A673 (cell line): ENCODE measurements at places on chromosomes 16 and 17.

DNA sequence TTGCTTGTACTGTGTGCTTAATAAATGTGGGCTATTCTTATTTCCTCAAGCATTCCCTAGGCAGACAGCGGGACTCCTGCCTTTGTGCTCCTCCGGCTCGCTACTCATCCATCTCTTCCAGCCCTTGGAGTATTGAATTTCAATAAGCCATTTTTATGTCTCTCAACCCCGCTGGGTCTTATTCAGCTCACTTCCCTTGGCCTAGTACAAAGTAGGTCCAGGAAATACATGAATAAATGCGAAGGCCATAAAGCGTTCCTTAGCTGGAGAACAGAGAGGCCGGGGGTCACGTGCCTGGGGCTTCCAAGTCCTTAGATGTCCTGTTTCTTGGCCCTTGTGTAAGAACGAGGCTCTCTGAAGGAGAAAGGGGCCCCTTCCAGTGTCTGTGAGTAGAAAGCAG, 236.7 kb upstream of the ASIC2 start:
- H3K36me3 ChIP-seq = no peaks in the 10 kb centered on the region
- H3K27me3 ChIP-seq = no peaks in the 10 kb centered on the region
- H3K4me1 ChIP-seq = no peaks in the 10 kb centered on the region
- H3K27ac ChIP-seq = no peak overlapping the region

DNA sequence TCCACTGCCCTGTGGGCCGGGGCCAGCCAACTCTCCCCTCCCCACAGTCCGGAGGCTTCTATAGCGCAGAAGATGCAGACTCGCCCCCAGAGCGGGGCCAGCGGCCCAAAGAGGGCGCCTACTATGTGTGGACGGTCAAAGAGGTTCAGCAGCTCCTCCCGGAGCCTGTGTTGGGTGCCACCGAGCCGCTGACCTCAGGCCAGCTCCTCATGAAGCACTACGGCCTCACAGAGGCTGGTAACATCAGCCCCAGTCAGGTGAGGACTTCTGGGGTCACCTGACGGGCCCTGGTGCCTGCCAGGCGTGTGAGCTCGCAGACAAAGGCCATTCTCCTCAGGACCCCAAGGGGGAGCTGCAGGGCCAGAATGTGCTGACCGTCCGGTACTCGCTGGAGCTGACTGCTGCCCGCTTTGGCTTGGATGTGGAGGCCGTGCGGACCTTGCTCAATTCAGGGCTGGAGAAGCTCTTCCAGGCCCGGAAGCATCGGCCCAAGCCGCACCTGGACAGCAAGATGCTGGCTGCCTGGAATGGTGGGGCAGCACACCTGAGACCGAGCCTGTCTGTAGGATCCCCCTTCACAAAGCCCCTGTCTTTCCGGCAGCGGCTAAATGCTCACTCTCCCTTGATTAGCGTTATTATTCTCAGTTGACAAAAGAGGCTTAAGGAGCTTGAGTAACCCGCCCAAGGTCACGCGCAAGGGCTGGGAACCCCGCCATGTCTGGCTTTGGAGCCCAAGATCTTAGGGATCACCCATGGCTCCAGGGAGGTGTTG, 3.9 kb downstream of the SPATA20 start:
- peak; percentile 67 for DNase-seq
- no peaks in the 10 kb centered on the region for H3K27me3 ChIP-seq
- no peaks in the 10 kb centered on the region for H3K36me3 ChIP-seq

DNA sequence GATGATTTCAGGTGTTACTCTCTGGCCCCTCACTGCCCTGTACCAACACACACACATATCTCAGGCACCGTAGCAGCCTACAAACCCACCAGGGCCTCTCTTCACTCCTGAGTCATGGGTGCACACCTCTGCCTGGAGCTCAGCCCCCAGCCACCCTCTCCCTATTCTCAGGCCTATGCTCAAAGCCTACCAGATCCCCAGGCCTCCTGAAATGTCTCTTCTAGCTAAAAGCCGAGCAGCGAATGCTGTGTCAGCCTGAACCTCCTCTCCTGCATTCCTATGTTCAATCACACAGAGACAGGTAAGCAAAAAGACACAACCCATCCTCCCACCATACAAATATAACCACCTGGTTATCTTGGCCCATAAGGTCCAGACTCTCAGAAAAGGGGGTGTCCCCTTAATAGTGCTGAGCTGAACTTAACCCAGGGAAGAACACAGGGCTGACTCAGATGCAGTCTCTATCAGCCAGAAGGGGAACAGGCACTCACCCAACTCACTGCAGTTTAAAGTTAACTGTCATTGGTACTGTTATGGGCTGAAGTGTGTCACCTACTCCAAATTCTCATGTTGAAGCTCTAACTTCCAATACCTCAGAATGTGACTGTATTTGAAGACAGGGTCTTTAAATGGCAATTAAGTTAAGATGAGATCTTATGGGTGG, 62.0 kb upstream of the TEKT3 start:
- H3K36me3 ChIP-seq = no peaks in the 10 kb centered on the region
- H3K27me3 ChIP-seq = no peaks in the 10 kb centered on the region
- no peak overlapping the region for H3K27ac ChIP-seq
- no peaks in the 10 kb centered on the region for H3K4me1 ChIP-seq
- H3K4me3 ChIP-seq = no peak overlapping the region

DNA sequence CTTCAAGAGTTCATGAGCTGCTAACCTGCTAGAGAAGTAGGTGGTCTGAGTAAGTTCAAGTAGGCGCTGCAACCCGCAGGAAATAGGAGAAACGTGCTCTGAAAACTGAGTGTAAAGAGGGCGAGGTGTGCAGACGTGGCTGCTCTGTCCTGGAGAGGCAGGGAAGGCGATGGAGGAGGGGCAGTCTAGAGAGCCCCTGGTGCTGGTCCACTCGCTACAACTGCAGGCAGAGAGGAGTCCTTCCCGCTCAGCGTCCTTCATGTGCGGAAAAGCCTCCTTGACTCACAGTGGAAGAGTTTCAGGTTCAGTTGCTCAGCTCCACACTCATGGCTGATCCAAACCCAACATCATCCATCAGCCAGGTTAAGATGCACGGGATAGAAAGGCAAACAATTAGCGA, 12.1 kb downstream of the ABCA3 start:
- H3K36me3 ChIP-seq = no peaks in the 10 kb centered on the region
- H3K4me1 ChIP-seq = no peaks in the 10 kb centered on the region
- H3K27me3 ChIP-seq = no peaks in the 10 kb centered on the region
- no peak overlapping the region for H3K4me3 ChIP-seq
- DNase-seq = no peak
- no peak overlapping the region for H3K27ac ChIP-seq

GRCh38 chr16:48834576-48834975, 224.6 kb upstream of the N4BP1 start:
- peaks cover 4% of the 10 kb centered on the region for H3K27me3 ChIP-seq
- no peaks in the 10 kb centered on the region for H3K4me1 ChIP-seq
- no peak for DNase-seq
- no peak overlapping the region for H3K27ac ChIP-seq
- H3K4me3 ChIP-seq = no peak overlapping the region

- no peak overlapping the region for H3K4me3 ChIP-seq
- DNase-seq = peak; percentile 35
- no peak overlapping the region for H3K27ac ChIP-seq
- no peaks in the 10 kb centered on the region for H3K27me3 ChIP-seq
Observed at GRCh38 chr17:7922845-7923628, 6.6 kb downstream of the KCNAB3 start.

- DNase-seq = no peak
- no peaks in the 10 kb centered on the region for H3K36me3 ChIP-seq
- H3K27ac ChIP-seq = no peak overlapping the region
- no peaks in the 10 kb centered on the region for H3K27me3 ChIP-seq
- H3K4me3 ChIP-seq = no peak overlapping the region
Observed at GRCh38 chr16:53753431-53753830, 49.5 kb downstream of the FTO start.

DNA sequence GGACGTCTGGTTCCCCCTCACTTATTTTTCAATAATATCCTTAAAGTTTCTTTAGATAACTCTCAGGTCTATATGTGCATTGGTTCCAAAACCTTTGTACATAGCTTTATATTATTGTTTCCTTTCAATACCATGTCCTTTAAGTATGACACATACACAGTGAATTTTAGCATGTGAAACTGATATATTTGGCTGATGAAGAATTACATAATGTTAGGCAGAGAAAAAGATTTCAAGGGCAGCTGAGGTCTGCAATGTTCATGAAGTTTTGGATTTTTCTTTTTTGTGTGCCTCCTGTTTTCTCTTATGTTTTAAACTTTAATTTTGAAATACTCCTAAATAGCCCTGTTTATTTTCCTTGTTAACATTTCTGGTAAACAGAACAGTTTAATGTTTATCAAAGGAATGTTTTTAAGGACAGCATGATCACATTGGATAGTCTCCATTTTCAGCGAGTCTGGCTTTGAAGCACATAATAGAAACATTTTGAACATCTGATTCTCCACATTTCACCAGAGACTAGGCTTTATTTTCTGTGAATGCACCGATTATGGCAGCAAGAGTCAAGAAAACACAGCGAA, 32.9 kb upstream of the FBXO47 start:
- H3K27ac ChIP-seq = no peak overlapping the region
- no peaks in the 10 kb centered on the region for H3K4me1 ChIP-seq
- no peaks in the 10 kb centered on the region for H3K27me3 ChIP-seq
- no peak for DNase-seq

DNA sequence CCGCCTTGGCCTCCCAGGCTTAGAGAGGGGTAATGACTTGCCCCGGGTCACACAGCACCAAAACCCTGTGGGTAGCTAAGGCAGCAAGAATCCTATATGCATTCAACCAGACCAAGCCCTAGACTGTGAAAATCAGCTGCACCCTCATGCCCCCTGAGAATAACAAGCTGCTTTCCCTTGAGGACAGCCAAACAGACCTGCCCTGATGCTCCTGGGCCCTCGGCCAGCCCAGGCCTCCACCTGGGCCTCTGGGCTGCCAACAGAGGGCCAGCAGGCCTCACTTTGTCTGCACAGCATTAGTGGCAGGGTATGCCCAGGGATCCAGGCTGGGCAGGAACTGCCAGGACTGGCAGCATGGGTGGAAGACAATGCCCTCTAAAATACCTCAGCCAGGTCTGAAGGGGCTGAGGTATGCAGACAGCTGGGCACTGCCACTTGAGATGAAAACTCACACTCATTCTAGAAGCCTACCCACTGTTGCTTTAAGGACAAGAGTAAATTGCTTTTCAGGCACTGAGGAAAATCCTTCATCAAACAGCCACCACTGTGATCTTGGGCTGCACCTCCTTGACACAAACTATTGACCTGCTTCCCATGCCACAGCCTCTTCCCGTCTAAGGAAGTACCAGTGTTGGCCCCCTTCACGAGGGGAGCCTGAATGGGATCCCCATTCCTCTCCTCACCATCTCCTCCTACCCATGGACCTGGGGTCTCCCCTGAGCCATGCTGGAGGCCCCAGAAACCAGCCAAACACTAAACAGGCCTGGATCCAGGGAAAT, 8.8 kb downstream of the ST3GAL2 start:
- H3K27me3 ChIP-seq = no peaks in the 10 kb centered on the region
- DNase-seq = no peak
- H3K4me3 ChIP-seq = no peak overlapping the region
- H3K27ac ChIP-seq = peak overlapping the region; percentile 90

DNA sequence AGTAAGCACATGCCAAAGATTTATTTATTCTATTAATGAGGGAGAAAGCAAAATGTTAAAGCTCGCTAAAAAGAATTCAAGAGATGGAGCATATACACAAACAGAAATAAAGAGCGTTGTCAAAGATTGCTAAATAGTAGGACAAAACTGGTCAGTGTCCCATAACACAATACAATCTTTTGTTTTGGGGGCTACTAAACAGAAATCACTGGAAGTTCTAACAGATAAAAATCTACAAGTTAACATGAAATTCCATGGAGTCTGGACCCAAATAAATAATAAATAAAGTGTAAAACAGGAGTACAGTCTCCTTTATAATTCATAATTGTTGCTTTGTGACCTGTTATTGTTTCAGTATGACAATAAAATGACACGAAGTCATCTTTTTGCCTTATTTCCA, 115.2 kb upstream of the CNTNAP4 start:
- H3K4me3 ChIP-seq = no peak overlapping the region
- H3K27ac ChIP-seq = no peak overlapping the region
- H3K4me1 ChIP-seq = no peaks in the 10 kb centered on the region
- no peaks in the 10 kb centered on the region for H3K36me3 ChIP-seq

GRCh38 chr17:30346221-30346795, 12.5 kb upstream of the TMIGD1 start:
- H3K4me3 ChIP-seq = no peak overlapping the region
- no peaks in the 10 kb centered on the region for H3K36me3 ChIP-seq
- H3K4me1 ChIP-seq = peaks cover 6% of the 10 kb centered on the region
- no peak overlapping the region for H3K27ac ChIP-seq

- H3K36me3 ChIP-seq = no peaks in the 10 kb centered on the region
- no peak overlapping the region for H3K4me3 ChIP-seq
- H3K27ac ChIP-seq = no peak overlapping the region
- H3K27me3 ChIP-seq = peaks cover 4% of the 10 kb centered on the region
- peaks cover 21% of the 10 kb centered on the region for H3K4me1 ChIP-seq
Observed at GRCh38 chr17:45347444-45347843, 30.6 kb upstream of the MAP3K14 start.

DNA sequence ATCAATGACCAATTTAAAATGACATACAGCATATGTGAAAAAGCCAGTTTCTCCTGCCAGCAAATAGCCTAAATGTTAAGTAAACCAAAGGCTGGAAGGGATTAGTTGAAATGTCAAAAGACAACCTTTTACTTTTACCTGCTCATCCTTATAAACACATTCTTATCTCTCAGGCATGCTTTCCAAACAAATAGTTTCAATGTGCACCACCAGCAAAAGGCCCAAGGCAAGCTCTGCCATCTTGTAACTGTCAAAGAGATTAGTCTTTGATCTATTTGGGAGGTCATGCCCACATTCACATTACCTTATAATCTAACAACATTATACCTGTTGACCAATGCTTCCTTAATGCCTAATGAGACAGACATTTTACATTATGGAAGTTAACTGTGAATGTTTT, 132.2 kb upstream of the NACA2 start:
- no peaks in the 10 kb centered on the region for H3K27me3 ChIP-seq
- DNase-seq = no peak
- H3K4me1 ChIP-seq = no peaks in the 10 kb centered on the region

DNA sequence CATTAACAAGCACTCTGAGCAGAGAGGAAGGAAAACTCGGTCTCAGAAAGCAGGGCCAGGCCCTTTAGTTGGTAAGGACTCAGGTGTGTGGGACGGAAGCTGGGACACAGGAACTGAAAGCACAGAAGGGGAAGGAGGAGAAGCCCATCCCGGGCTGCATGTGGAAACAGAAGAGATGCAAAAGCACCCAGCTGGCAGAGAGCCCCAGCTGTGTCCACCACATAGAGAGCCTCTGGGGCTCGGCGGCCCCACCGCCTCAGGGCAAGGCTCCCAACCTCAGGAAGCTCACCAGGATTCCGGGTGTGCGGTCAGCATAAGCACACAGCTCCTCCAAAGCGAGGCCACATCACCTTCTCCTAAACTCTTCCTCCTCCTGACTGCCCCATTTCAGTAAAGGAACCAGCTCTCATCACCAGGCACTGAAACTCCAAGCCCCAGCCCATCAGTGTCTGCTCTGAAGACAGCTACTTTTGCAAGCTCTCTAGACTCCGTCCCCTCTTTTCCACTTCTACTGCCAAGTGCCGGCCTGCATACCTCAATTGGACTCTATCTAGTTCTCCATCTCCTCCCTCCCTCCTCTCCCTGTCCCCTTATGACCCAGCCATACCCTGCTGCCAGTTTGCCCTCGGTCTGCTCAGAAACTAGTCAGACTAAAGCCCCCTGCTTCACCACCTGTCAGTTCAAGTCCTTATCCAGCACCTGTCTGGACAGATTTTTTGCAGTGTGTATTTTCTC, 6.0 kb downstream of the ST3GAL2 start:
- DNase-seq = no peak
- peaks cover 58% of the 10 kb centered on the region for H3K4me1 ChIP-seq
- H3K27ac ChIP-seq = peak overlapping the region; percentile 64
- H3K27me3 ChIP-seq = no peaks in the 10 kb centered on the region
- H3K36me3 ChIP-seq = no peaks in the 10 kb centered on the region
- no peak overlapping the region for H3K4me3 ChIP-seq

- H3K27me3 ChIP-seq = no peaks in the 10 kb centered on the region
- peaks cover 10% of the 10 kb centered on the region for H3K36me3 ChIP-seq
- peak overlapping the region; percentile 45 for H3K4me3 ChIP-seq
- H3K4me1 ChIP-seq = peaks cover 56% of the 10 kb centered on the region
- peak; percentile 38 for DNase-seq
Observed at GRCh38 chr17:79799538-79800324, 2.9 kb upstream of the CBX8 start.
